Nucleus accumbens (tissue), 56 donors: ENCODE measurements at places on chromosomes 12 and 14.
A peak's percentile ranks its signal among the peaks of the same experiment; 100 is the strongest.

- no peak for DNase-seq
These were observed 116.9 kb upstream of the ATF1 start for GRCh38 chr12:50647031-50647430.

DNA sequence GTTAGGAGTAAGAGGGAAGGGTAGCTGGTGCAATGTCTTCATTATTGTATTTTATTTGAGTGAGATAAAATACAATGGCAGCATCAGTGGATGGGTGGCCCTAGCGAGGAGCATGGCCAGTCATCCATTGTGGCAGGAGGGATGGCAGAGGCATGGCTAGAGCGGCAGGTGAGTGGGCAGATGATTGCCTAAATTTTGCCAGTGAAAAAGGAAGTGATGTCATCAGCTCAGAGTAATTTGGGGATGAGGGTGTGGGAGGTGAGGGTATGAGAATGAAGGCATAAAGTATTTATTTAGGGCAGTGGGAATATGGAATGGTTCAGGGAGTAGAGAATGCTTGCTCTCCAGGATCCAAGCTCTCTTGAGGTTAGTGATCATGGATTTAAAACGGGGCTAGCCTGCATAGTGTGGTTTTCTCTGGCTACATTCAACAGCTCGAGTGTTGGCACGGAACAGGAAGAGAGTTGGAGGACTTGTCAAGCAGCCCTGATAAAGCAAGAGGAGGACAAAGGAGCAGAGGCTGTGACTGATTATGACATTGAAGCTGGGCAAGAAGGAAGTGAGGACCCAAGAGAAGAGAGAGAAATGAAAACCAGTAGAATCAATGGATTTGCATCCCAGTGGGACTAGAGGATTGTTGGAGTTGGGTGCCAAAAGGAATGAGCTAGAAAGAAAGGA lies 18.7 kb upstream of the SERPINA6 start:
- DNase-seq, result no peak

DNA sequence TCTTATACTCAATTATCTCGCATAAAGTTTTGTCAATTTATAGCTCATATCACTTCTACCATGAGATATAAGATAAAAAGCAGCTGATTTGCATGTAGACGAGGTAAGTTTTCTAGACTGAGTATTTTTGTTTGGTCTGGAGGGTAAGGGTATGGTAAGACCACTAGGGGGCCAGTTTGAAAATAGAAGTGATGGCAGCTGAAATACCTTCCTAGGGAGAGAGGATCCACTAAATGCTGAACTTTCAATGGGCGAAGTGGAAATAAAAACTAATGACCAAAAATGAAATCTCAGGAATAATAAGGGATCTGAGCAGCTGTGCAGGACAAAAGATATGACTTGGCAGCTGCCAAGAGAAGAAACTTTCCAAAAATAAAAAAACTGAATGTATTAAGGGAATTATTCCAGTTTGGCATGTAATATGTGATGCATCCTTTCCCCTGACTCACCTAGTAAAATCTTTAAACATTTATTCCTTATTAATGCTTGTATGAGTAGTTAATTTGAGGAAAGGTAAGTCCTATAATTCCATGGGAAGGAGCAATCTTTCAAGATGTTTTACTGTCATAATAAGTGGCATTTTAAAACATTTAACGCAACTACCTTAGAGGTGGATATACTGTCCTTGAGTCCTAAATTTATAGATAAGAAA lies 754.5 kb downstream of the C12orf50 start:
- DNase-seq, result no peak

DNA sequence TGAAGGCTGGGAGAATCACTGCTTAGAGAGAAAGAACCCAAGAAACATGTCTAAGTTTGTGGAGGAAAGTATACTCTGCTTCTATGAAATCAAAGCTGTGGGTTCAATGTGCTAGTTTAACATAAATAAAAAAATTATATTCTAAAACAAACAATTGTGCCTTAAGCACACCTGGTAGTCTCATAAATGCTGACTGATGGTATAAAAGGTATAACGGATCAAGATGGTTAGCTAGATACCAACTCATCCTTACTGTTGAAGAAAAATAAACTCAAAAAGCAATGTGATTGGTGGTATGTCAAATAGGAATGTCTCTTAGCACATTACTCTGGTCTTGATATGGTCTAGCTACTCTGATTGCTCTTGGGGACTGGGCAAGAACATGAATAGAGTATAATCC lies 117.8 kb downstream of the SLC41A2 start:
- DNase-seq, result no peak

GRCh38 chr14:68767248-68767645 lies 25.6 kb downstream of the ZFP36L1 start:
- no peak for DNase-seq

DNA sequence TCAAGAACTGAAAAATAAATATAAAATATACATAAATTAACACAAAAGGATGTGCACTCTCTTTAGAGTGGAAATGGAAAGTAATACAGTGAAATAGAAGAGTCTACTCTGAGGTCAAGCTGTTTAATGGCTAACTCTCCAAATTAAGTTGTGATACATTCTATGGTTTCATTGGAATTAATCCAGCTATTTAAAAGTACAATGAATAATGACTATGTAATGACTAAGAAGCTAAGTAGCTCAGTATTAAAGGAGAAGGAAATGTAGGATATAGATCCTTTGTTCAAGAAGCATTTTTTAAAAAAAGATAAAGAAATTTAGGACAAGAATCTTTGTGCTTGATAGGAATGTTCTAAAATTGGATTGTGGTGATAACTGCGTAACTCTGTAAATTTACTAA lies 85.3 kb downstream of the LRP6 start:
- no peak for DNase-seq

DNA sequence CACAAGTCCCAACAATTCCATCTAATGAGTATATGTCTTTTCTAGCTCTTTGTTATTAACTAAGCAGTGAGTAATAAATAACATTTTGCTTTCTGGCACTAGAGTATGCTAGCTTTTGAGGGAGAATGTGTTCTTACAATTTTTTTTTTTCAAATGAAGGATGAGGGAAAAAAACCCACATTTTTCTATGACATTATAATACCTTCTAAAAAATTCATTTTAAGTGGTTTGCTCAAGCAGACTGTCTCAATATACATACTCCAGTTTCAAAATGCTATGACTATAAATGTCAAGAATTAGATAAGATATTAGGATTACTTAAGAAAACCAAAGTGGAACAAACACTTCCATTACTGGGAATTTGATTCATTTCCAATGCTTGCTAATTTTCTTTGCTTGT lies 394.6 kb downstream of the C12orf75 start:
- no peak for DNase-seq

DNA sequence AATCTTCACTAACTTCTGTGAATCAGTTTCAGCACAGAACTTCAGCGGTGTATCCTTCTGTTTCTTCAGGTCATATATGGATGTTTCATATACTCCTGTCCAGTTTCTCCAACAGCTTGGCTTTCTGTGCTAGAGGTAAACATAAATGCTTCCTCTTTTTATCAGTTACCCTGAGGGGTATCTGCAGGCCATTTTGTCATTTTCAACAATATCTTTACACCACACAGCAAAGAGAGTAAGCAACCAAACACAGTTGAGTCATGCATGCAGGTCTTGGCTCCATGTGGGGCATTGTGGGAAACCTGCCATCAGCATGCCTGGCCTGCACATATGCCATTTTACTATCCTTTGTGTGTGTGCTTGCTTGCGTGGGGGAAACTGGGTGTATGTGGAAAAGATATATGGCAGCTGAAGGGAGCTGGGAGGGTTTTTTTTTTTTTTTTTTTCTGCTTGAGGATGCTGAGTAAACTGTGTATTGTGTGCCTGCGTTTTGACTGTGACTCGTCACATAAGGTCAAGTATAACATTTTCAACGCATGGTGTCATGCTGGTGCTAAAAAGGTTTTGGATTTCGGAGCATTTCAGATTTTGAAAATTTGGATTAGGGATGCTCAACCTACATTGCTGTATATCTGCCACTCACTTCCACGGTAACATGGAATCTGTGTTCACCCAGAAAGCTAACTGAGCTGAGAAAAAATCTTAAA lies 56.1 kb upstream of the YARS2 start:
- no peak for DNase-seq

DNA sequence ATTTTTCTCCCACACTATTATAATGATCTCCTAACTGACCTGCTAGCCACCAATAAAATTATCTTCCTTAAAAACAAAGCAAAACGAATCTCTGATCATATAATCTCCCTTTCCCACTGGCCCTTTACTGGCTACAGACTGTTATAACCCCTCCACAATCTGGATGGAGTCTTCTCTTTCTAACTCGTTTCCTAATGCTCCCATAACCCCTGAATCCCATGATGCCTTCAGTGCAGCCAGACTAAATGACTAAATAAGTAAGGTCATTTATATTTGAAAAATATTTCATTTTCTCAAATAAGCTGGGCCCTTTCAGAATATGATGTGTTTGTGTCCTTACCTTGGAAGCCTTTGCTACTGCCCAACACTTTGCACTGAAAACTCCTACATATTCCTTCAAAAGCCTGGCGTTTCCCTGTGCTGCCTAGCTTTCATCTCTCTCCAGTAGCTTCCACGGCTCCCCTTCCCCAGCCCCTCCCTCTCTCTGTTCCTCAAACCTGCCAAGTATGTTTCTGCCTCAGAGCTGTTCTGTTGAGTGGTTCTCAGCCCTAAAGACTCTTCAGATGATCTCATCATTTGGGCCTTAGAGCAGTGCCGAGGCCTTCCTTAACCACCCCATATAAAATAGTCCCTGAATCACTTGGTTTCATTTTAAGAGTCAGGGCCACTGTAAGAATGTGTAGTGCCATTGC lies 91.7 kb downstream of the MYRFL start:
- no peak for DNase-seq

DNA sequence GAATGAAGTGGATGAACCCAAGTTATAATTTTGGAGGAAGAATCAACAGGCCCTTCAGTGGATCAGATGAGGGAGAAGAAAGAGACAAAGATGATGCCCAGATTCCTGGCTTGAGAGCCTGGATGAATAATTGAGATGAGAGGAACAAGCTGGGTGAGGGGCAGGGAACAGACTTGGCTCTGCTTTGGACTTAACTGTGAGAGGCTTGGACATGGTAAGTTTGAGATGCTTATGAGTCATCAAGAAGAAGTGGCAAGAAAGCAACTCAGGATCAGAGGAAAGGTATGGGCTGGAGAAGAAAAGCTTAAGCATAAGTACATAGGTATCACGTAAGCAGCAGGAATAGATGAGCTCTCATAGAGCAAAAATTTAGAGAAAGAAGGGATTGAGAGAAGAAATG lies 55.3 kb downstream of the FIGNL2 start:
- no peak for DNase-seq

DNA sequence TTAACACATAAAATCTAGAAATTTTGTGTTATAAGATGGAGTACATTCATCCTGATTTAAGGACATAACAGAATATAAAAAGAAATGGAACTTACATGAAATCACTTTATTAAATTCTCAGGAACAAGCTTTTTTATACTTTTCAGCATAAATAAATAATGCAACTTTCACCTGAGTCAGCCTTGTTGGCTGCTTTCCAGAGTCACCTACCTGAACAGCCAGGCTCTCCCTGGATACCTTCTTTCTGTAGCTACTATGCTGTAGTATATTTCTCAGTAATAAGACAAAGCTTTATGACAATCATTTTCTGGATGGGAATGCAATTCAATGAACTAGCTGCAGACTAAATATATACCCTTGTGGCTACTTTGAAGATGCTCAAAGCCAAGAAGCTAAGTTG lies 111.9 kb downstream of the NTS start:
- no peak for DNase-seq

GRCh38 chr12:94649349-94650142 lies 811 bp downstream of the TMCC3 start:
- DNase-seq, result peak; percentile 33

DNA sequence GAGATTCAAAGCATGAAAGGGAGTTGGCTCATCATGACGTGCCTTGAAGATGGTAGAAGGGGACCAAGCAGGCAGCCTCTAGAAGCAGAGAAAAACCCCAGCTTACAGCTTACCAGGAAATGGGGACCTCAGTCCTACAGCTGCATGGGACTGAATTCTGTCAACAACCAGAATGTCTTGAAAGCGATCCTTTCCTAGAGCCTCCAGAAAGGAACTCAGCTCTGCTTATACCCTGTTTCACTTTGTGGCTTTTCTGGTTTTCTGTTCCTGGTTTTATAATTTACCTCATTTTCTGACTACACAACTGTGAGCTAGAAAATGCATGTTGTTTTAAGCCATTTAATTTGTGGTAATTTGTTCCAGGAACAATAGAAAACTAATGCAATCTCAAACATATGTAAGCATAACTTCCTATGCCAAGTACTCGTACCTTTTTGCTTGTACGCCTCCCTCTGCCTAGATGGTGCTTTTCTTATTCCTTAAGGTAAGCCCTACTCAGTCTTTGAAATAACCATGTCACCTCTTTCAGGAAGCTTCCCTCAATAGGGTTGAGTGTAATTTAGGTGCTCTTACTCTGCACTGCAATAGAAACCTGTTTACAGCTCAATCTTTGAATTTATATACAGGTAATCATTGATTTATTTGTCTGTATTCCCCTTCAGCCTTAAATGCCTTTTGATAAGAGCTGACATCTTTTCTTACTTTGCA lies 348.8 kb downstream of the TMEM117 start:
- no peak for DNase-seq

DNA sequence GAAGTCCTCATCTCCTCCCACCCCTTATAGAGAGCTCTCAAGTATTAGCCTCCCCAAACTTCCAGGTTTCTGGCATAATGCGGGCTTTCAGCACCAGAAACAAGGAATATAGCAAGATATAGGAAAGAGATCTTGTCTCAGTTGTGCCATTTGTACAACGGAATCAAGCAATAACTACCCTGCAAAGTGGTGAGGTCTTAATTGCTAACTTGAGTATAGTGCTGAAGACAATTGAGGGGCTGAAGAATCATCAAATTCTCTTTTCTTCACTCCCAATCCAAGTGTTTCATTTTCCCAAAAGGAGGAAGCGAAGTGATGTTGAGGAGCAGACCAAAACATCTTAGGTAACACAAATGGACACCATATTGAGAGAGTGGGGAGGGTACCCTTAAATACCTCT lies 26.8 kb upstream of the ANP32D start:
- no peak for DNase-seq

GRCh38 chr12:57320639-57321038 lies 69.7 kb upstream of the STAC3 start:
- DNase-seq, result no peak

- DNase-seq, result no peak
These were observed 199.9 kb downstream of the LRIG3 start for GRCh38 chr12:58720421-58720820.

GRCh38 chr14:41302776-41303175 lies 303.9 kb upstream of the LRFN5 start:
- no peak for DNase-seq
